Transverse colon (tissue), 4 donors: ENCODE measurements at places on chromosomes 7 and 10. TPM values are rescaled to one million over a fixed set of nuclear protein-coding genes. Genes with fewer than 3 reads are reported as not detected.

GPRIN2 gene
- total RNA-seq: 31.3 TPM

LYZL2 gene
- not detected for total RNA-seq

OPN4 gene
- total RNA-seq: 1.5 TPM

TECTB gene
- total RNA-seq: not detected

SLC26A5 gene
- total RNA-seq: 0.32 TPM

SLC13A4 gene
- 15.3 TPM for total RNA-seq

MKI67 gene
- total RNA-seq: 4.5 TPM

ASZ1 gene
- total RNA-seq: not detected
